ENCODE measurements at places on chromosomes 6 and 20.

- no peak for DNase-seq
These were observed 96.0 kb upstream of the CNKSR3 start for GRCh38 chr6:154606457-154606856.

GRCh38 chr6:82078286-82078908 lies 169.1 kb downstream of the IBTK start:
- no peak for DNase-seq

GRCh38 chr20:47093320-47093966 lies 198.8 kb downstream of the EYA2 start:
- DNase-seq = no peak

DNA sequence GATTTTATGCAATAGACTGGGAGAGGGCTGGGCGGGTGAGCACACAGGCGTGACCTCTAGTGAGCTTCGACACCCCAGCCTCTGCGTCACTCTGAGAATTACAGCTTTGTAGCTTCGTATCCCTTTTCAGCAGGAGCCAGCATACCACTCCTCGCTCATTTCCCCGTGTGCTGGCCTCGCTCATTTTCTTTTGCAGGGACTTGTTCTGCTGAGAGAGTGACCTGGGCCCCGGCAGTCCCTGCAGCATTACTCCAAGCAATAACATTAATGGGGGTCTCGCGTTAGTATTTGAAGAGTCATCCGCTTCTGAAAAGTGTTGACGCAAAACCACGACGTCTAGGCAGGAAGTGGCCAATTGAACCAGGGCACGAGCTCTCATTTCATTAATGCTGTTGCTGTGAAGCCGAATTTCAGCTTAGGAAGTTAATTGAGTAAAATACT lies 193.7 kb downstream of the QKI start:
- DNase-seq = no peak

DNA sequence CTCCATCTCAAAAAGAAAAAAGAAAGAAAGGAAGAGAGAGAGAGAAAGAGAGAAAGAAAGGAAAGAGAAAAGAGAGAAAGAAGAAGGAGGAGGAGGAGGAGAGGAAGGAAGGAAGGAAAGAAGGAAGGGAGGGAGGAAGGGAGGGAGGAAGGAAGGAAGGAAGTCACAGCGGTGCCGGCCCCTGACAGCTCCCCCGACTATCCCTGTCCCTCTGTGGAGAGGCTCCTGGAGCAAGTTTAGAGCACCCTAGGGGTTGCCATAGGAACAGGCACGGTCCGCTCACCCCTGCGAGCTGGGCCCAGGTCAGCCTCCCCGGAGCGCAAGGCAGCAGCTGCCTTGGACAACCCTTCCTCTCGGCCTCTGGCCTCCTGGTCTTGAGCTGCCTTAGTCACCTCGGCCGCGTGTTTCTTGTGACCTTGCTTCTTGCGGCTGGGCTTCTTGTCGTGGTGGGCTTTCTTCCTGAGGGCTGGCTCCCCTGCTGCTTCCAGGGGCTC lies 6.8 kb downstream of the BNIP5 start:
- DNase-seq = no peak

Measured in NCI-H1048 (cell line).